ENCODE measurements at places on chromosomes 5 and 9.

DNA sequence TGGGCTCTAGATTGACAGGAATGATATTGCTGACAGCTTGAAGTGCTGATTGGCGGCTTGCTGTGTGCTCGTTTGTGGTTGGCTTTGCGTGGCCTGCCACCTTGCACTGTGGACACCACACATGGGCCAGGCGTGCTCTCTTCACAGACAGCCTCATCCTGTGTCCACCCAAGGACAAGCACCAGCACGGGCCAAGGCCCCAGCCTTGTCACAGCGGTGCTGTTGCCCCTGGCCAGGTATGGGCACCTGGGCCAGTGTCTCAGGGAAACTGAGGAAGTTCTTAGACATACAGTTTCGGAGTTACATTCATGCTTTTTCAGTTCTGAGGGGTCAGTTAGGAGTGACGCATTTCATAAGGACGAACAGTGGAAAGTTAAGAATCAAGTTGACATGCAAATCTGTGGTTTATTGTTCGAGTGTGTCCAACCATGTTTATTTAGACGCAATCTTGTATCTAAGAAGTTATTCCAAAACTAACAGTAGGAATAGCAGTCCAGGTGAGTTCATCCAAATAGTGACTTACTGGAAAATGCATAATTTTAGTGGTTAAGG, 125.9 kb downstream of the EHMT1 start:
- no peak for DNase-seq

DNA sequence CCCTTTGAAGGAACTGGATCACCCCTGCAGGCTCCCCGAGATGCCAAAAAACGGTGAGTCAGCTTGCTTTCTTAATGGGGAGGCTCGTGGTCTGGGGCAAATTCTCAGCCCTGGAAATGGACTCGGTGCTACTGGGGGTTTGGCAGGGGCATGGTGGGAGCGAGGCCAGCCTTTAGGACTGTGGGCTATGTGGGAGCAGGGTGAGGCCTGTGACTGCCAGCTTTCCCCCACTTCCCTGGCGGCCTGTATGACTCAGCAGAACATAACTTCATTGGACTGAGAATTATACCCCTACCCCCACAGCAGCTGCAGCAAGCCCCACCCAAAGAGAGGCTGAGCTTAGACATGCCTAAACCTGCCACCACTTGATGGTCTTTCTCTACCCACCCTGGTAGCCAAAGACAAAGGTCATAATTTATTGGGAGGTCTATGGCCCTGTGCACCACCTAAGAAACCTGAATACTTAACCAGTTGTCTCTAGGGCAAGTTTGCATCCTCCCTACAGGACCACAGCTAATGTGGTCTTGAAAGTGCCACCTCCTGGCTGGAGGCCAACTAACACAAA, 325.3 kb downstream of the TLE1 start:
- no peak for DNase-seq

DNA sequence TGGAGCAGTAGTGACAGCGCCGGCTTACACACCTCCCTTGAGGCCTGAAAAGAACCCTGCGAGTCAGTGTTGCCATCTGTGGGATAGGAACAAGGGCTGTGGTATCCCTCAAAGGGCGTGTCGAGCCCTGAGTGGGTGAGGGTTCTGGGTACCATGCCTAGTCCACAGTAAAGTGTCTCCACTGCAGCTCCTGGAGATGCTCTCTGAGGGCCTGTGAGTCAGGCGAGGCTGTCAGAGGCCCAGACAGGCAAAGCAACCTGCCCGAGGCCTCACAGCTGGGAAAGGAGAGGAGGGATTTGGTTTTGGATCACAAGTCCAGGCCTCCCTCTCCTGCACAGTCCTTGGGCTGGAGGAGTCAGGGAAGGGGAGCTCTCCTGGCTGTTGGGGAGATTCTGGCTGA, 6.1 kb downstream of the PRRX2 start:
- peak; percentile 8 for DNase-seq

- DNase-seq = no peak
Measured at GRCh38 chr5:56588636-56589480, 226.5 kb upstream of the MAP3K1 start.

GRCh38 chr9:137053944-137054931, at the start of gene ENTPD2:
Gene ENTPD2, minus strand, starts transcription at chr9:137054061. Its CDS starts 64 bp downstream, at chr9:137053997.
- DNase-seq = no peak

- DNase-seq = no peak
Measured at GRCh38 chr5:126937771-126938170, 92.6 kb downstream of the MARCHF3 start.

DNA sequence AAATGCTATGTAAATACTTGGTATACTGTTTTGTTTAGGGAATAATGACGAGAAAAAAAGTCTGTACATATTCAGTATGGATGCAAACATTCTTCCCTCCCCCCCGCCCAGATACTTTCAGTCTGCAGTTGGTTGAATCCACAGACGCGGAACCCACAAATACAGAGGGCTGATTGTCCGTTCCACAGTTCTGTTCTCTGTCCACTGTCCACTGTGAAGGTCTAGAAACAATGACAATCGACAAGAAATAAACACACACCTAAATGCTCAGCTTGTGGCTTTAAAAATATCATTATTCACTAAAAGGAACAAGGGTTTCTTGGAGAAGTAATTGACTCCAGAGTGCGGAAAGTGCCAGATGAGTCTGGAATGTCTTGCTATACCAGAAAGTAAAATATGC, 109.1 kb downstream of the TMEM161B start:
- no peak for DNase-seq

DNA sequence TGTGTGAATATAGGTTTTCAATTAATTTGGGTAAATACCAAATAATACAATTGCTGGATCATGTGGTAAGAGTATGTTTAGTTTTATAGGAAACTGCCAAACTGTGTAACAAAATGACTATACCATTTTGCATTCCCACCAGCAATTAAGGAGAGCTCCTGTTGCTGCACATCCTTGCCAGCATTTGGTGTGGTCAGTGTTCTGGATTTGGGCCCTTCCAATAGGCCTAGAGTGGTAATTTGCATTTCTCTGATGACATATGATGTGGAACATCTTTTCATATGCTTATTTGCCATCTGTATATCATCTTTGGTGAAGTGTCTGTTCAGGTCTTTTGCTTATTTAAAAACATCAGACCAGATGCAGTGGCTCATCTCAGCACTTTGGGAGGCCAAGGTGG, 11.6 kb upstream of the RFK start:
- DNase-seq = no peak

DNA sequence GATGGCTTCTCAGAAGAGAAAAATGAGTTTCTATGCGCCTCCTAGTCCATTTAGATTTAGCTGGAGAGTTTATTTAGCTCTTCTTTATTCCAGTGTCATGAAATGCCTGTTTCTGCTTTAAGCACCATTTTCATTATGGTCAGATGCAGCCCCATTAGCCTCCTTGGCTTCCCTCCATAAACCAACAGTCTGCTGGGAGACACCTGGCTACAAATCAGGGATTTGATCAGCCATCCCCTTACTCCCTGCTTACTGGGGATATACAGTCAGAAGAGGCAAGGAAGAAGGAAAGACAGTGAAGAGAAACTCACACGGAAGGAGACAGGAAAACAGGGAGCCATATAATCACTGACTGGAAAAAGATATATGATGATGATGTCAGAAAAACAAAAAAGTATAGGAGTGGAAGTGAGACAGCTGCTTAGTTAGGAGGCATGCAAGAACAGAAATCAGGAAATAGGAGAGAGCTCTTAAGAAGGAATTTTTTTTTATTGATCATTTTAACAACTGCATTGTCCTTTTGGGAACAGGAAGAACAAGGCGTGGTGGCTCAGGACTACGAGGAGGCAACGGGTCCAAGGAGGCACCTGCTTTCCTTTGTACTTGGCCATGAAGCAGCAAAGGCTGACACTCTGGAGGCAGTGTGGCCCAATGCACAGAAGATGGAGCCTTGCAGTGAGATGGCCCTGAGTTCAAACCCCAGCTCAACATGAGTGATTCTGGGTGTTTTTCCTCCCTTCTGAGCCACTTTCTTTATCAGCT, 56.1 kb downstream of the MED27 start:
- DNase-seq = no peak

DNA sequence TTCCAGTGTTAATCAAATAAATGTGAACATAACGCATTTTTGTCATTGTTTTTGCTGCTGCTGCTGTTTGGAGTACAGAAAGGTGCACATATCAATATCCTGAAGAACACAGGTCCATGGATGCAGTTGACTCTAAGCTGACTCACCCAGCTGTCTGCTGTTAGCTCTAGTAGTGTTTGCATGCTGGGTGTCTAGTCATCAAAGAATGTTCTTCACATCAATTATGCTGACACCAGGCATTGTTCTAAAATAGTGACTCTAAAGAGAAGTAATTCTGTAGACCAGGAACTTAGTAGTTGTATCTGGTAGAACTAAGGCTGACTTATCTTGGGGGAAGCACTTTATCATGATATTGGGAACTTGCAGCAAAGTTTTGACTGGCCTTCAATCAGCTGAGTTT, 55.7 kb upstream of the DPYSL3 start:
- DNase-seq = no peak

DNA sequence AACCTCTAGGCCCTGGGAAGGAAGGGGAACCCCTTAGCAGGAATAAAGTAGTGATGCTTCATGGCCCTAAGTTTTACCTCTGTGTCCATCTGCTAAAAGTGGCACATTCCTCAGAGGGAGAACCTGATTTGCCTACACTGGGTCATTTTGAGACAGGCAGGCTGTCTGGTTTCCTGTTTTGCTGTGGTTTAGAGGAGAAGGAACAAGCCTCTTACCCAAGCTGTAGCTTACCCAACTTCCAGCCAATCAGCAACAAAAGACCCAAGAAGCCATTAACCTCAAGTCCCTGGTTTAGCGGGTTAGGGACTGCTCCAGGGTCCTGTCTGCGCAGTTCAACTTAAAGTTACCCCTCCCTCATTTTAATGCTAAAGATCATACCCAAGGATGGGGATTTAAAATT, 411.0 kb downstream of the MAT2B start:
- DNase-seq = no peak

DNA sequence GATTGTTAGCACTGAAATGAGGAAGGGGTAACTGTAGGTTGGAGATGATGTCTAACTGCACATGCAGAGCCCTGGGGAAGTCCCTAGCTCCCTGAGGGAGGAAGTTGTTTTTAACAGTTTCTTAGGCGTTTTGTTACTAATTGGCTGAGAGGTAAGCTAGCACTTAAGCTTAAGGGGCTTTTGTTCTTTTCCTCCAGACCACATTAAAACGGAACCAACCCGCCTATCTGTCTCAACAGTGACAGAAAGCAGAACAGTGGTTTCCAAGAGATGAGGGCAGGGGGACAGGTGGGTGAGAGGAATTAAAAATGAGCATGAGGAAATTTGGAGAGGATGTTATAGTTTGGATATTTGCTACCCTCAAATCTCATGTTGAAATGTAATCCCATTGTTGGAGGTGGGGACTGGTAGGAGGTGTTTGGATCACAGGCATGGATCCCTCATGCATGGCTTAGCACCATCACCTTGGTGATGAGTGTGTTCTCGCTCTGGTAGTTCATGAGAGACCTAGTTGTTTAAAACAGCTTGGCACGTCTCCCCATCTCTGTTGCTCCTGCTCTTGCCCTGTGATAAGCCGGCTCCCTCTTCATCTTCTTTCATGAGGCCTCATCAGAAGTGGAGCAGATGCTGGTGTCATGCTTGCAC, 38.9 kb downstream of the LYRM7 start:
- peak; percentile 15 for DNase-seq

GRCh38 chr5:64397552-64397951, 108.3 kb upstream of the RGS7BP start:
- DNase-seq = no peak

DNA sequence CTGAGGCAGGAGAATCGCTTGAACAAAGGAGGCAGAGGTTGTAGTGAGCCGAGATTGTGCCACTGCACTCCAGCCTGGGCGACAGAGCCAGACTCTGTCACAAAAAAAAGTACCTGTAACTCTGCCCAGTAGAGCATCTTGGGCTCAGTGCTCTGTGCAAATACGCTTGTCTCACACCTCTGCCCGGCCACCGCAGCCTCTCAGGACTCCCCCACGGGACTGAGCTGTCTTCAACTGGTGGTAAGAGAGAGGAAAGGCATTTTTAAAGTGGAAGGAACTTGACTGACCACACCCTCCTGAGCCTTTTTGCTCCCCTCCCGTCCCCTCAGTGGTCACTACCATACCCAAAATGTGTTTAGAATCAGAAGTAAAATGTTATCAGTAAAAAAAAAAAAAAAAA, 174.3 kb upstream of the PIK3R1 start:
- DNase-seq = no peak

- DNase-seq = no peak
Measured at GRCh38 chr9:92860867-92861266, 17.0 kb downstream of the ZNF484 start.

GRCh38 chr5:168179192-168179593, 112.3 kb upstream of the WWC1 start:
- DNase-seq = no peak

GRCh38 chr5:100838048-100838473, 65.0 kb downstream of the ST8SIA4 start:
- DNase-seq = no peak

DNA sequence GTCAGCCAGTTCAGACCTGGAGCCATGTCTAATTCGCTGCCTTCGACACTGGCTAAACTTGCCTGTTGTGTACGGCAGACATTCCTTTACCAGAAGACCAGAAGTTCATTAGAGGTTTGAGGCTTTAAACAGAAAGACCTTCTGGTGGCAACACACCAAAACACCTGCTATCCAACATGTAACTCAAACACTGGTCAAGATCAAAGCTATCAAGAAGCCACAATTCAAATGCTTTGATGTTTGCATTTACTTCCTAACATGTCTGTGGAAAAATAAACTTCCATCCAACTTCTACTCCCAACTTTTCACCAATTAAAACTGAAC, 91.0 kb upstream of the RETREG1 start:
- no peak for DNase-seq

GRCh38 chr9:37353791-37354190, 68.7 kb upstream of the GRHPR start:
- no peak for DNase-seq

DNA sequence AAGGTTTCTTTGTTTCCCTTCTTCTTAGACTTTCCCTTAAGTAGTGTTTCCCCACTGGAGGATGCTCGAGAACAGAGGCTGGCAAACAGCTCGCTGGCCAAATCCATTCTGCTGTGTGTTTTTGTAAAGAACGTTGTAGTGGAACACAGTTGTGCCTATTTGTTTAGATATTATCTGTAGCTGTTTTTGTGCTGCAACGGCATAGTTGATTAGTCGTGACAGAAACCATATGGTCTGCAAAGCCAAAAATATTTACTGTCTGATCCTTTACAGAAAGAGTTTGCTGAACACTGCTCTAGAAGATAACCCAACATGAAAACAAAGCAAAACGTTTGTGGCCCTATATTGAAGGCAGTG, 47.0 kb upstream of the EGFLAM start:
- no peak for DNase-seq

DNA sequence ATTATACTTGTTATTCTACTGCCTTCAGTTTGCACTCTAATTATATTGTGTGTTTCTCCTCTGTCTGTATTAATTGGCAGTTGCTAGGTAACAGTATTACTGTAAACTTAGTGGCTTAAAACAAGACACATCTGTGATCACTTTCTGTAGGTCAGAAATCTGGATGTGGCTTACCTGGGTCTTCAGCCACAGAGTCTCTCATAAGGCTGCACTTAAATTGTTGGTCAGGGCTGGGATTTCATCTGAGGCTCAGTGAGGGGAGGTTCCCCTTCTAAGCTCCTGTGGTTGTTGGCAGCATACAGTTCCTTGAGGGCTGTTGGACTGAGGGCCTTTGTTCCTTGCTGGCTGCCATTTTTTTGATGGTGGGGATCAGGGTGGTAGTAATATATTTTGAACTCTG, 68.8 kb downstream of the SLC44A1 start:
- DNase-seq = no peak

GRCh38 chr9:90838581-90839154, 37.0 kb downstream of the SYK start:
- DNase-seq = no peak

Data from activated CD4-positive, alpha-beta T cell treated with anti-CD3 and anti-CD28 coated beads, Interleukin-2, amount 50 U/mL, for 4 hours (primary cell).